ENCODE measurements at places on chromosomes 11 and 22.
A peak's percentile ranks its signal among the peaks of the same experiment; 100 is the strongest.

GRCh38 chr11:80603472-80603871, 1162.6 kb upstream of the TENM4 start:
- no peak for DNase-seq

- no peak for DNase-seq
Observed at GRCh38 chr22:22893891-22894739, 6.5 kb downstream of the IGLL5 start.

GRCh38 chr11:44928816-44929215, 21.9 kb downstream of the TP53I11 start:
- DNase-seq, result no peak

DNA sequence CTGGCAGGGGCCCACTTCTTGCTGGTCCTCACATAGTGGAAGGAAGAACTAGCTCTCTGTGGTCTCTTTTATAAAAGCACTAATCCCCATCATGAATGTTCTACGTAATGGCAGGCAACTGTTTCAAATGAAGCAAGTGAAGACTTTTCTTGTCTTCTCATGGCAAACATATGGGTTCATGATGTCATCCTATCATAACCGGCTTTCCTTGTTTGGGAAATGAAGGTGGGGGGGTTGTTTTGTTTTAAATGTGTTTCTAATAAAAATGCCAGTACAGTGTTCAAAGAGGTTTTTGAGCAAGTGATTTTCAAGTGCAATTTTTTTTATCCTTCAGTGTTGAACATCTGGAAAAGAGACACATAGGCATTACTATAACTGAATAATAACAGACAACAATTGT, 33.4 kb downstream of the REXO2 start:
- DNase-seq, result no peak

DNA sequence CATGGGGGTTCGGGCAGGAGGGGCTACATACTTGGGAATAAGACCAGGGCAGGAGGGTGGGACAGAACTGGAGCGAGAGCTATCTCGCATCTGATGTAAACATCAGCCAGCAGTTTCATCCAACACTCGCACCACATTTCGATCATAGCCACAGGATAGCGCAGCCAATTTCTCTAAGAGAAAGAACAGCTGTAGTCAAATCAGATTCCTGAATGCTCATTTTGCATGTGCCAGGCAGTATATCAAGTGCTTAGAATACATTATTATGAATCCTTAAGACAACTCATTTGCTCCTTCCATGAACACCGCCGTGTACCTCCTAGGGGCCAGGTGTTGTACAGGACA, 14.5 kb downstream of the DGCR2 start:
- DNase-seq, result no peak

GRCh38 chr22:40533712-40534378, 102.7 kb downstream of the MRTFA start:
- DNase-seq, result peak; percentile 17
